T-helper 2 cell treated with Interferon-gamma antibody and Interleukin-4, amounts not matched to agents 100 ng/mL and 5 ng/mL, for 36 hours (primary cell): ENCODE measurements at places on chromosomes 1 and 21. TPM values are rescaled to one million over a fixed set of nuclear protein-coding genes. Genes with fewer than 3 reads are reported as not detected.

Gene TSPAN1
- not detected in 2 replicates for total RNA-seq

Gene FCAMR
- 0.07 TPM in 2 replicates for total RNA-seq

Gene CATSPERE
- total RNA-seq = 0.27 and 0.50 TPM in 2 replicates

Gene PLCH2
- 7.3 and 8.0 TPM in 2 replicates for total RNA-seq

Gene AHCYL1
- 52.9 and 60.6 TPM in 2 replicates for total RNA-seq

Gene TMEM200B
- total RNA-seq = not detected in 2 replicates
